ENCODE measurements at places on chromosomes 1 and 21.

DNA sequence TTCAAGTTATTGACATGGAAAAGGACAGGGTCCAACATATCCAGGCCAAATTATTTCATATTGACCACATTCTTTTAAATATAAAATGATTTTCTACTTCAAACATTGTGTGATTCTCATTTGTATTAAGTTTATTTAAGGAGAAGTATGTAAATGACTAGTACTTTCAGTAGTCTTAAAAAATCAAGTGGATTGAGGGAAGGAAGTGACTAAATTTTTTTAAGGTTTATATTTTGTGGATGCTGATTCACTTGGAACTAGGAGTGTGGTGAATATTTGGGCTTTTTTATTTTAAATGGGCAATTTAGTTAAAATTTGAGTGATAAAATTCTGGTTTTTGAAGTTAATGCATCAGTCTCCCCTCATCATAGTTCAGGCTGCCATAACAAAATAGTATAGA, 10.1 kb downstream of the PRRC2C start:
- DNase-seq, result peak; percentile 20

GRCh38 chr1:235246022-235246948, 81.7 kb downstream of the ARID4B start:
- DNase-seq, result peak; percentile 42

GRCh38 chr21:15437883-15438282, 291.9 kb upstream of the USP25 start:
- DNase-seq, result peak; percentile 32

DNA sequence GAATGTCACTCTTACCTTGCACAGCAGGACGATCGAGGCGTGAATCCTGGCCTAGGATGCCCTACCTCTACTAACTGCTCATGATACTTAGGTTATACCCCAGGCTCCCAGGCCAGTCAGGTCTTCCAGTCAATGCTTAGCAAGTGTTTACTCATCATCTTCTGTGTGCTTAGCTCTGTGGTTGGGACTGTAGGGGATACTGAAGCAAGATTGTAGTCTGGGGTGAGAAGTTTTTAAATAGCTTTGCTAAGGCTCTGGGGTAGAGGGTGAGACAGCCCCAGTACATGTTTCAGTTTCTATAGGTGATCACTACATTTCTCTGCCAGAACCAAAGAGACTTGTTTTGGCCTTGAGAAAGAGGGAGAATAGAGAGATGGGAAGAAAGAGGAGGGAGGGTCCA, 250.8 kb upstream of the KIAA0040 start:
- DNase-seq, result no peak

- no peak for DNase-seq
Measured at GRCh38 chr1:114097109-114097508, 56.6 kb downstream of the SYT6 start.

Measured in GM23248 (cell line).